ENCODE measurements at places on chromosomes 12 and 14.

DNA sequence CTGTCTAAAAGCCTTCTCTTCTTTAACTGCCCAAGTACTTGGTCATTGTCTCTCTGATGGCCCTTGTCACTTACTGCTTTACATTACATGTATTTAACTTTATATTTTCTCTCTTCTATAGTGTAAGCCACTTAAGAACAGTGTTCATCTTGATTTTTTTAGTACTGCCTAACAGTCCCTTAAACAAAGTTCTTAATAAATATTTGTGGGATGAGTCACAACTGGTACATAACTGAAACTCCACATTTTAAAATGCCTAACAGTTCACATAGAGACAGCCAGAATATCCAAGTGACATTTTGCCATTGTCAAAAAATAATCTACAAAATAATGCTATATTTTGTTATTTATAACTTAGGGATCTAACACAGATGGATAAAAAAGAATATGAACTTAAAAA is 146.6 kb downstream of the STXBP6 start:
- no peak for DNase-seq

- no peak for DNase-seq
Measured at GRCh38 chr12:130714091-130714590, 2.0 kb downstream of the RIMBP2 start.

DNA sequence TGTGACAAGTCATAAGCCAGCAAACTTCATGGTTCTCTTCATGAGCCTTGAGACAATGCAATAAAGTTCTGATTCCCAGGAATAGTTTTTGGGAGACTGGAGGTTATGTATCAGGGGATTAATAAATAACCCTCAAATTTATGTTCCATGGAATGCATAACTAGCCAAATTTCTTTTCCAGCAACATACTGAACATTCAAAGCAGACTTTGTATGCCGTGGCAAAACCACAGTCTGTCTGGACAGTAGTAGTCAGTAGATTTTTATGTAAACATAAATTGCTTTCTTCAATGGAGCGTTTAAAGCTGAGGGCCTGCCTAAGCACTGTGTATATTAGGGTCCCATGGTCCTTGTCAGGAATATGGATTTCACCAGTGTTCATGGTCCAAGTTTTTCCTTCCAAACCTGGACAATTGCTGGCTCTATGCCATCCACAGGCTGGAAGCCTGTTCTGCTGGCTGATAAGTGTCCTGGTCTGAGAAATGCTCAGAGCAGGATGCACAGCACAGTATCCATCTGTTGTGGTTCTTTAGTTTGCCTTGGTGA is 144.9 kb downstream of the SRGAP1 start:
- no peak for DNase-seq

GRCh38 chr14:64845878-64846277 is 33.8 kb downstream of the SPTB start:
- no peak for DNase-seq

DNA sequence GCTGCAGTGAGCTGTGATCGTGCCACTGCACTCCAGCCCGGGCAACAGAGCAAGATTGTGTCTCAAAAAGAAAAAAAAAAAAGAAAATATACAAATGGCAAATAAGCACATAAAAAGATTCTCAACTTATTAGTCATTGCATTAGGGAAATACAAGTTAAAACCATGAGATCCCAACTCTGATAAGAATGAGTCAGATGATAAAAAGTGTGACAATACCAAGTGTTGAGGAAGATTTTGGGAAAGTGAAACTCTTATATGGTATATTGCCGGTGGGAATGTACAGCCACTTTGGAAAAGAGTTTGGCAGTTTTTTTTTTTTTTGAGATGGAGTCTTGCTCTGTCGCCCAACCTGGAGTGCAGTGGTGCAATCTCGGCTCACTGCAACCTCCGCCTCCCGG is 7.6 kb upstream of the PRPF40B start:
- DNase-seq = no peak
